ENCODE measurements at places on chromosomes 12 and 14. TPM values are rescaled to one million over a fixed set of nuclear protein-coding genes. Genes with fewer than 3 reads are reported as not detected.

- H3K27me3 ChIP-seq, result no peaks in the 10 kb centered on the region
- H3K36me3 ChIP-seq, result no peaks in the 10 kb centered on the region
- DNase-seq, result no peak
- no peak within 1 kb of the TSS for H3K4me3 ChIP-seq
These were observed at the start of gene SERPINA9 for GRCh38 chr14:94476023-94476422. Gene SERPINA9 (minus strand): TSS chr14:94476197. CDS start chr14:94469840, 6,357 bp downstream.

The DPPA3 gene
- total RNA-seq, result not detected

The LBHD2 gene
- total RNA-seq, result not detected

The COPZ1 gene
- 173 TPM for total RNA-seq

- H3K4me3 ChIP-seq, result no peak overlapping the region
- H3K27me3 ChIP-seq, result no peaks in the 10 kb centered on the region
- DNase-seq, result no peak
- no peak overlapping the region for H3K27ac ChIP-seq
- H3K4me1 ChIP-seq, result no peaks in the 10 kb centered on the region
These were observed 424.5 kb downstream of the FOXG1 start for GRCh38 chr14:29191092-29191491.

The KSR2 gene
- 1.3 TPM for total RNA-seq
